ENCODE measurements at places on chromosomes 2 and 18. TPM values are rescaled to one million over a fixed set of nuclear protein-coding genes. Genes with fewer than 3 reads are reported as not detected.

The ACVR1C gene
- 0.99 TPM for total RNA-seq

The OTOS gene
- not detected for total RNA-seq

The SDC1 gene
- not detected for total RNA-seq

The STPG4 gene
- not detected for total RNA-seq

The ZNF396 gene
- total RNA-seq, result 0.99 TPM

The ZSWIM2 gene
- not detected for total RNA-seq

The SNRNP27 gene
- total RNA-seq, result 61.0 TPM

The LHCGR gene
- not detected for total RNA-seq

GRCh38 chr2:23484275-23484674 is 99.3 kb downstream of the KLHL29 start:
- peaks cover 25% of the 10 kb centered on the region for H3K27me3 ChIP-seq
- H3K27ac ChIP-seq, result no peak overlapping the region
- DNase-seq, result no peak
- no peaks in the 10 kb centered on the region for H3K36me3 ChIP-seq

DNA sequence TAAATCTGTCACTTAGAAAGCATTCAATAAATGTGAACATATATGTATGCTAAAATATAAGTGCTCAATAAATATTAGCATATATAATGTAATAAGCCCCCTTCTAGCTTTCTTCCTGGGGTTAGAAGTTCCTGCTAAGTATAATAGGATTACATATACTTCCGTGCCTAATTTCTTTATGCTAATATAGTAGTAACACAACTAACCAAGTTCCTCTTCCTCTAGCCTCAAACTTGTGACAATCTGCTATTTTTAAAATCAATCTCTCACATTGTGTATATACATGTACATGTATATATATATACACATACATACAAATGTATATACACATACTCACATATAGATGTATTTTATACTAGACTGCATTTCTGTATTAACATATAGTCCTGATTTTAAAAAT is 32.2 kb downstream of the TLK1 start:
- H3K4me1 ChIP-seq, result peaks cover 38% of the 10 kb centered on the region
- H3K4me3 ChIP-seq, result no peak overlapping the region
- DNase-seq, result no peak
- no peaks in the 10 kb centered on the region for H3K27me3 ChIP-seq

GRCh38 chr2:63034526-63034925 is 16.1 kb upstream of the OTX1 start:
- DNase-seq, result no peak
- no peak overlapping the region for H3K4me3 ChIP-seq
- peaks cover 1% of the 10 kb centered on the region for H3K36me3 ChIP-seq
- H3K27ac ChIP-seq, result no peak overlapping the region

DNA sequence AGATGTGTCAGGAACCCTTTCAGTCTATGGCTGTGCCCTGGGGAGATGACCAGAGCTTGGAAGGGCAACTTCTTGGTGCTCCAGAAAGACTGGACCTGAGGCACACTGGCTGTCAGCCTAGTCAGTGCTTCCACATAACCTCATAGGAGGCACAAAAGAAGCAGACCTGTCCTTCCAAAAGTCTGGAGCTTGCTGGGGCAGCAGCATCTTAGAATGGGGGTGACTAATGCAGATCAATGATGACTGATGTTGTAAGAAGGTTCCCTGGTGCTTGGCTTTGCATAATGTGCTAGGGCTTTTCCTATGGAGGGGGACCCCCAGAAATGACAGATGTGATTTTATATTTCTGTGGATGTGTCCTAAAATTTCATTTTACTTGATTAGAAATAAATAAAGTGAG is 255.7 kb upstream of the THUMPD2 start:
- H3K27me3 ChIP-seq, result peaks cover 8% of the 10 kb centered on the region
- H3K4me1 ChIP-seq, result peaks cover 3% of the 10 kb centered on the region
- no peak overlapping the region for H3K4me3 ChIP-seq

- peaks cover 18% of the 10 kb centered on the region for H3K27me3 ChIP-seq
- no peak overlapping the region for H3K4me3 ChIP-seq
- no peaks in the 10 kb centered on the region for H3K36me3 ChIP-seq
- no peak overlapping the region for H3K27ac ChIP-seq
These were observed 677.6 kb downstream of the IRS1 start for GRCh38 chr2:226122041-226122440.

DNA sequence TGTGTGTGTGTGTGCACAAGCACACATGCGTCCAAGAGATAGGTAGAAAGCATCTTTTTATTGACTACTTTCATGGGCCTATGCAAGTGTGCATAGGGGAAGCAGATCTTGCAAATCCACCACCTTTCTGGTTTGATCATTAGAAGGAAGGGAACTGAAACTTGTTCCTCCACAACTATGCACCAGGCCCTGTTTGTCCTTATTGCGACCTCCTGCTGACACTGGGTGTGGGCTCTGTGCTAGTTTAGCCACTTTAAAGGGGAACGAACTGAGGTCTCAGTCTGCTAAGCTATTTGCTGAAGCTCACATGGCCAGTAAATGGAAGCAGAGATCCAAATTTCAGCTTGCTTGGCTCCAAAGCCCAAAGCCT is 32.1 kb upstream of the INSIG2 start:
- H3K36me3 ChIP-seq, result no peaks in the 10 kb centered on the region
- peaks cover 62% of the 10 kb centered on the region for H3K27me3 ChIP-seq
- no peak for DNase-seq
- no peak overlapping the region for H3K27ac ChIP-seq
- no peak overlapping the region for H3K4me3 ChIP-seq

DNA sequence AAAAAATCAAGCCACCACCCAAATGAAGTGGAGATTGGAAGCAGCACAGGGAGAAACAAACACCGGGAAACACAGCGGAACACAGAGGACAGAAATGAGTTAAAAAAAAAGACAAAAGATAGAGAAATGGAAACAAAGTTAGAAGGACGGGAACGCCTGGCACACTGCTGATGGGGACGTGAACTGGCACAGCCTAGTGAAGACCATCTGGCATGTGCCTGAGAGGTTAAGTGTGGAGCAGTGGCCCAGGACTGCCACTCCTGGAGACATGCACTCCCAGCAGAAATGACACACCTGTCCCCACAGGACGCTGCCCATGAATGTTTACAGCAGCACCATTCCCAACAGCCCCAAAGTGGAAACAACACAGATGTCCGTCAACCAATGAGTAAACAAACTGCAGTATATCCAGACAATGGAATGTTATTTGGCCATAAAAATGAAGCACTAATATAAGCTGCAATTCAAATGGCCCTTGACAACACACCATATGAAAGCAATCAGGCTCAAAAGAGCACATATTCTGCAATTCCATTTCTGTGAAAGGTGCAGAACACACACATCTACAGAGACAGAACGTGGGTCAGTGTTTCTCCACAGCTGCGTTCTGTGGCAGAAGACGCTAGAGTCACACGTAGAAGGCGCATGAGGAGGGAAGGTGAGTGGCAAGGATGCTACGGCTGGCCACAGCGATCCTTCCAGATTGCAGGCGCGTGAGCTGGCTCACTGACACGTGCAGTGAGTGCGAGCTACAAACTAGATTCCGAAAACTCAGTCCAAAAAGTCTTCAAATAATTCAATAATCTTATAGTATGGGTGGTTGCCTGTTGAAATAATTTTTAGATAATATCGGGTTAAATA is 24.6 kb downstream of the THAP4 start:
- peaks cover 26% of the 10 kb centered on the region for H3K4me1 ChIP-seq
- H3K27ac ChIP-seq, result no peak overlapping the region
- DNase-seq, result no peak
- peaks cover 12% of the 10 kb centered on the region for H3K36me3 ChIP-seq
- no peak overlapping the region for H3K4me3 ChIP-seq

DNA sequence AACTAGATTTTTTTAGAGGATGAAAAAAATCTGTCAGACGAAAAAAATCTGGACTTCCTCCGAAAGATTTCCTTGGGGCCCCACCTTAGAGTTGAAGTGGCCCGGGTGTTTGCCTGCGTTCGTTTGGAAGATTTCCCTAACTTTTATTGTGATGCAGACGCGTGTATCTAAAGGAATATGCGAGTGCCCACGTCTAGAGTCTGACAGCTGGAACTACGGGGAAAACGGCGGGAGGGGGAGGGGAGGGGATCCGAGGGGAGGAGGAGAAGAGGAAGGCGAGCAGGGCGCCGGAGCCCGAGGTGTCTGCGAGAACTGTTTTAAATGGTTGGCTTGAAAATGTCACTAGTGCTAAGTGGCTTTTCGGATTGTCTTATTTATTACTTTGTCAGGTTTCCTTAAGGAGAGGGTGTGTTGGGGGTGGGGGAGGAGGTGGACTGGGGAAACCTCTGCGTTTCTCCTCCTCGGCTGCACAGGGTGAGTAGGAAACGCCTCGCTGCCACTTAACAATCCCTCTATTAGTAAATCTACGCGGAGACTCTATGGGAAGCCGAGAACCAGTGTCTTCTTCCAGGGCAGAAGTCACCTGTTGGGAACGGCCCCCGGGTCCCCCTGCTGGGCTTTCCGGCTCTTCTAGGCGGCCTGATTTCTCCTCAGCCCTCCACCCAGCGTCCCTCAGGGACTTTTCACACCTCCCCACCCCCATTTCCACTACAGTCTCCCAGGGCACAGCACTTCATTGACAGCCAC is 2.4 kb upstream of the SP9 start:
- no peak for DNase-seq
- no peak overlapping the region for H3K27ac ChIP-seq
- peaks cover 40% of the 10 kb centered on the region for H3K4me1 ChIP-seq
- peaks cover 87% of the 10 kb centered on the region for H3K27me3 ChIP-seq
- H3K4me3 ChIP-seq, result no peak overlapping the region

DNA sequence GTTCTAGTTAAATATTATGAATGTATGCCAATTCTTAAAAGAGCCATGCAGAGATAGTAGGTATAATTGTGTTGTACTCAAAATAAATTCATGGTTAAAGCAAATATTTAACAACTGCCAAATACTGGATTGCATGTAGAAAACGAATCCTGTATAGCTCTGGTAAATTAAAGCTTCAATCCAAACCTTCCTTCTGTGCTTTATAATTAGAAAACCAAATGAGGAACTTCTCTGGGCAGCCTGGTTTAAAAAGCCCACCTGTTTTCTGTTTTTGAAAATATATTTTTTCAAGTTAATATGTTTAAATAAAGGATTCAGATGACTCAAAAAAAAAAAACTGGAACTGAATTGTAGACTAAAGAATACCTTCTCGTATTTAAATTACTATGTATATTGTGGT is 48.3 kb upstream of the ITGA4 start:
- H3K27me3 ChIP-seq, result no peaks in the 10 kb centered on the region
- DNase-seq, result no peak
- H3K4me3 ChIP-seq, result no peak overlapping the region
- no peak overlapping the region for H3K27ac ChIP-seq

GRCh38 chr2:16978301-16978700 is 312.7 kb upstream of the CYRIA start:
- no peaks in the 10 kb centered on the region for H3K36me3 ChIP-seq
- H3K27ac ChIP-seq, result no peak overlapping the region
- no peaks in the 10 kb centered on the region for H3K4me1 ChIP-seq
- no peak for DNase-seq
- H3K27me3 ChIP-seq, result no peaks in the 10 kb centered on the region
- H3K4me3 ChIP-seq, result no peak overlapping the region
